Thymus (tissue), 14 donors: ENCODE measurements at places on chromosomes 3 and 15.

DNA sequence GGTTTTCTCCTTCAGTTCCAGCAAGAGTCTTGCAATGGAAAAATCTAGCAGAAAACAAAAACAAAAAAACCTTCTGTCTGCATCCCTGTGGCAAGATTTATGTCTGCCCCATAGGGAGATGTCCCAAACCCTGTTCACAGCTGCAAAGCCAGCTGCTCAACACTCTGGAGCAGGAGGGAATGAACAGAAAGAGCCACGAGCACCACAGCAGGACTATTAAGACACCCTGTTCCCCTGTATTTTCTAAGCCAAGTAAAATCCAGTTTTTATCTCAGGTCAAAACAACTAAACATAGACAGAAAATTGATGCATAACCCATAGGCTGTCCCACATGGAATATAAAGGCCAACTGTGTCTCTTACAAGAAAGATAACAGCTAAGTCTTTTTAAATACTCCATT, 357.9 kb downstream of the LSAMP start:
- no peak for DNase-seq

DNA sequence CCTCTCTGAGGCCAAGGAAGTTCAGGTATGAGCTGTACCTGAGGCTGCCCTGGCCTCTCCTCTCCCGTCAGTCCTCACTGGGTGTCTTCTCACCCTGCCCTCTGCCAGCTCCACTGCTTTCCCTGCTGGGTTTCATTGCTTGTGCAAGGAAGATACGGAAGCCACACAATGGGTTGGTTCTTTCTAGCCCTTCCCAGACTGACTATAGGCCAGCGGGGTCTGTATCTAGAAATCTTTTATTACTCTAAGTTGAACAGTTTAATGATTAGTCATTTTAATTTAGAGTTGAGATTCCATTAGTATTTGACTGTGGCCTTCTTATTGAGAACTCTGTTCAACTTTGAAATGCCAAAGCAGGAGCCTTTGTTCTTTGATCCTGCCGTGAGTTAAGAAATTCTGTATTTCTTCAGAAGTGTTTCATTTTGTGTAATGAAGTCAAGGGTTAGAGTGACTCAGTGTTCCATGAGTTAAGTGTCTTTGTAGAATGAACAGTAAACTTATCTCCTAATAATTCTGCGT, 16.2 kb downstream of the C3orf62 start:
- no peak for DNase-seq

DNA sequence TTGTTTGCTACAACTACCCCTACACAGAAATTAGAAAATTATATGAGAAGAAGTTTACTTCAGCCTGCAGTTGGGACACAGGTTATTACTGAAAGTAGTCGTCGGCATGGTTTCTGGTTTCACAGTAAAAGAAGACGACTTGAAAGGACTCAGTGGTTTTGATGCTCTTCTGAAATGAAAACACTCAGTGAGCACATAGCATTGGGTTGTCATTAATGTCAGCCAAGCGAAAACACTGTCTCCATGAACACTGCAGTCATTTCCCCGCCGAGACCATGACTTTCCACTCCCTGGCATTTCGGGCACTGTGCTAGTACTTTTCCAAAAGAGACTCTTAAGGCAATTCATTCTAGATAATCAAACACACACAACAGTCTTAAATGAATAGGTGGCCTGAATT, 69.2 kb upstream of the ICE2 start:
- DNase-seq: no peak

GRCh38 chr3:24305795-24306467, 188.7 kb downstream of the THRB start:
- no peak for DNase-seq

DNA sequence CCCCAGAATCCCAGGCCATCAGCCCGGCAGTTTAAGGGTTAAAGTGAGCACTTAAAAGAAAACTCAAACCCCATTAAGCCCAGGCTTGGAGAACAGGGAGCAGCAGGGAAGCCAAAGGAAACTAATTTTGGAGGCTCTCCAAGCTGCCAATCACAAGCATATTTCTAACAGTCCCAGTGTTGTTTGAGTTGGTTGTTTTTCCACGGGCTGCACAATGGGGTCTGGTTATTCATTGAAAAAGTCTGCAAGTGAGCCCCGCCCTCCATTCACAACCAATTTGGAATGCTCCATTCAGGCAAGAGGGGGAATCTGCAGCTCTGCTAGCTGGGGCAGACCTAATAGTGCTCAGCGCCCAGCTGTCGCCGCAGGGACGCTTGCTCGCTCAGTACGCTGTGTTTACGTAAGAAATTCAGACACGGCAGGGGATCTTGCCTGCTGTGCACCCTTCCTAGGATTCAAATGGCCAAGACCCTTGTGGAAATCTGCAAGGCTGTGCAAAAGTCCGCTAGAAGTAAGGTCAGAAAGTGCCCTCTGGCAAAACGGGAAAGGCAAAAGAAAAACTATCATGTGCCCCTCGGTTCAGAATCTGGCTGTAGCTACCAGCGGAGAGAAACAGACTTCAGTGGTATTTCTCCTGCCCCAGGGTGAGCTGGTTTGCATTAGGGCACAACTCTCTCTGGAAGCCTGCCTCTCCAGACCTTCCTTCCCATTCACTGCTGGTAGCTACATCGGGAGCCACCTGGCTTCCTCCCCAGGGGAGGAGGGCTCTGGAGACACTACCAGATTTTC, 11.0 kb downstream of the ETV5 start:
- DNase-seq: peak; percentile 77

- no peak for DNase-seq
Observed at GRCh38 chr3:23198801-23199200, 4.3 kb upstream of the UBE2E2 start.

- no peak for DNase-seq
Observed at GRCh38 chr3:159766563-159767185, 222.0 kb upstream of the IL12A start.

GRCh38 chr15:47203993-47204392, 513.3 kb upstream of the SEMA6D start:
- DNase-seq: no peak

DNA sequence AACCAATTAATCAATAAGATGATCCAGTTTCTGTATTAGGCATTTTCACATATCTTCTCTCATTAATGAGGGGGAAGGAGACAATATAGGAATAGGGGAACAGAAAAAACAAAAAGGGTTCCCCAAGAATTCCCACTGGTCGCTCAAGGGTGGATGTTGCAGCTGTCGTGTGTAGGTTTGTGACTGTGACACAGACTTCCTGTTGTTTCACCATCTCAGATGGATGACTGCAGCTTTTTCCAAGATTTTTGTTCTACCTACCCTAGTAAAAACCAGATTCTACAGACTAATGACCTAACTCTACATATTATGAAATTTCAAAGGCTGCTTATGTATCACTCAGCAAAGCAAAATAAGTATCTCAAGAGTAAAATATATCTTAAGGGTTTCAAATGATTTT, 73.7 kb upstream of the MB21D2 start:
- DNase-seq: no peak

DNA sequence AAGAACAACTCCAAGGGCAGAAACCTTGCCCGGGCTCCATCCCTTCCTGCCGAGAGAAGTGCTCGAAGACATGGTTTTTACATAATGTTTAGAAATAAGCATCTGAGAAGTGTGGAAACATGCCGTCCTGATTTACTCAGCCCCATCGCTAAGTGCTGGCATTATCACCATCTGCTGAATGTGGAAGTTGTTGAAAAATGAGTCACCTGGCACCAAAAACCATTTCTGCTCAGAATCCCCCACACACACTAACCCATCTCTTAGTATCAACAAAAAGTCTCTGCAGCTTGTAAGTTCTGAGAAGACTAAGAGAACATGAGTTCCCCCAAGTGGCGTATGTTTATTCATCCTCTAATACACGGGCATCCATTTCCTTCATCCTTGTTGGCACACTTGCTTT, 51.0 kb upstream of the ARL8B start:
- no peak for DNase-seq

DNA sequence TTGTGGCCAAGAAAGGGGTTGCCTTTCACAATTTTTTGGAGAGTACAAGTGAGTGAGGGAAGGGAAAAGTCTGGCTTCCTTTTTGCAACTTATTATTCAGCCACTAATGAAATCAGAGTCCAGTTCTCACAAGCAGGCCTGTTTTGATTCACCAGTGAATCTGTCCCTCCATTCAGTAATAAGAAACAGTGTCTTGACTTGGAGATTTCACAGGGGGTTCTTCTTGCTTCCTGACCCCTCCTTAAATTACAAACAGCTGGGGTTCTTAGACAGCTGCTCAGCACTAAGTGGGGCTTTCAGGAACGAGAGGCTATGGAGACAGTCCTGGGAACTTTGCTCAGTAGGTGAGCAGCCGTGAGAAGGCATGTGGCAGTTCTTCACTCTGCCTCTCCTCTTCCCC, 24.5 kb downstream of the SEMA3G start:
- DNase-seq: no peak

DNA sequence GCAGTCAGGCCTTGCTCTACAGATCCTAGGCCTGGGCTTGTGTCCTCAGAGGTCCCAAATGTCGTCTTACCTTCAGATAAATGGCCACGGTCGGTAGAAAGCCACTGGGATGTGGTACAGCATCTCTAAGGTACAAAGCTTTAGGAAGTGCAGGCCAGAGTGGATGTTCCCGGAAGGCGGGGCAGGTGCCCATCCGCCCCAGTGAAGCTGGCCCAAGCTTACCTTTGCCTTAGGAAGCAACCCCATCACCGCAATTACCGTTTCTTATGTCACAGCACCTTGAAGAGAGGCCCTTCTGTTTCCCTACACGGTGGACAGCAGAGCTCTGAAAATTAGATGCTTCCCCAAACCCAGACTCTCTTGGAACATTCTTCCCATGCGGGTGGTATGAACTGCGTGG, 240.1 kb upstream of the LYSMD4 start:
- no peak for DNase-seq
